ENCODE measurements at places on chromosomes 3 and 15.

- DNase-seq = no peak
Observed at GRCh38 chr3:15499536-15499935, 22.0 kb downstream of the COLQ start.

- DNase-seq = no peak
Observed at GRCh38 chr3:79380581-79380980, 387.2 kb downstream of the ROBO1 start.

GRCh38 chr15:39934397-39935071, 619 bp downstream of the EIF2AK4 start:
- no peak for DNase-seq

DNA sequence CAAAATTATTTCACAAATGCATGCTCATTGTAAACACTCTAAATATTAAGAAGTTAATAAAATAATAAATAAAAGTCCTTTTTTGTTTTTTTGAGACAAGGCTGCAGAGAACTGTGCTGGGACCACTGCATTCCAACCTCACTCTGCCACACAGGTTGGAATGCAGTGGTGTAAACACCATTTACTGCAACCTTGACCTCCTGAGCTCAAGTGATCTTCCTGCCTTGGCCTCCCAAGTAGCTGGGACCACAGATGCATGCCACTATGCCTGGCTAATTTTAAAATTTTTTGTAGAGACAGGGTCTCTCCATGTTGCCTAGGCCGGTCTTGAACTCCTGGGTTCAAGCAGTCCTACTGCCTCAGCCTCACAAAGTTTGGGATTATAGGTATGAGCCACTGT, 578.4 kb downstream of the ZIC1 start:
- DNase-seq = no peak

GRCh38 chr3:138405001-138405400, 29.4 kb upstream of the ESYT3 start:
- DNase-seq = no peak

DNA sequence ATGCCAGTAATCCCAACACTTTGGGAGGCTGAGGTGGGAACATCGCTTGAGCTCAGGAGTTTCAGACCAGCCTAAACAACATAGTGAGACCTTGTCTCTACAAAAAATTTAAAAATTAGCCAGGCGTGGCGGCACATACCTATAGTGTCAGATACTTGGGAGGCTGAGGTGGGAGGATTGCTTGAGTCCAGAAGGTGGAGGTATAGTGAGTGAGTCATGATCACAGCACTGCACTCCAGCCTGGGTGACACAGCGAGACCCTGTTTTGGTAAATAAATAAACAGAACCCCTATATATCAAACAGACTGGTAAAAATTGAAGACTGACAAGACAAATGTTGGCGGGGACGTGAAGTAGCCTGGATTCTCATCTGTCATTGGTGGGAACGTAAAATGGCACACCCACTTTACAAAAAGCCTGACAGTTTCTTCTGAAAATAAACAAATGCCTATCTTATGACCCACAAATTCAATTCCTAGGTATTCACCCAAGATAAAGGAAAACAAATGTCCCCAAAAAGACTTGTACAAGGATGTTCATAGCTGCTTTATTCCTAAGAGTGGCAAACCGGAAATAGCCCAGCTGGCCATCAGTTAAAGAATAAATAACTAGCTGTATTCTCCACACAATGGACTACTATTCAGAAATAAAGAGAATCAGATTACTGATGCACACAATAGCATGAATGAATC, 47.0 kb upstream of the GK5 start:
- no peak for DNase-seq

GRCh38 chr3:193129607-193130006, 111.4 kb upstream of the PLAAT1 start:
- no peak for DNase-seq

- DNase-seq = peak; percentile 86
Observed at GRCh38 chr3:131543714-131544113, 40.9 kb upstream of the MRPL3 start.

GRCh38 chr3:11558918-11559815, 84.5 kb downstream of the VGLL4 start:
- DNase-seq = peak; percentile 75

DNA sequence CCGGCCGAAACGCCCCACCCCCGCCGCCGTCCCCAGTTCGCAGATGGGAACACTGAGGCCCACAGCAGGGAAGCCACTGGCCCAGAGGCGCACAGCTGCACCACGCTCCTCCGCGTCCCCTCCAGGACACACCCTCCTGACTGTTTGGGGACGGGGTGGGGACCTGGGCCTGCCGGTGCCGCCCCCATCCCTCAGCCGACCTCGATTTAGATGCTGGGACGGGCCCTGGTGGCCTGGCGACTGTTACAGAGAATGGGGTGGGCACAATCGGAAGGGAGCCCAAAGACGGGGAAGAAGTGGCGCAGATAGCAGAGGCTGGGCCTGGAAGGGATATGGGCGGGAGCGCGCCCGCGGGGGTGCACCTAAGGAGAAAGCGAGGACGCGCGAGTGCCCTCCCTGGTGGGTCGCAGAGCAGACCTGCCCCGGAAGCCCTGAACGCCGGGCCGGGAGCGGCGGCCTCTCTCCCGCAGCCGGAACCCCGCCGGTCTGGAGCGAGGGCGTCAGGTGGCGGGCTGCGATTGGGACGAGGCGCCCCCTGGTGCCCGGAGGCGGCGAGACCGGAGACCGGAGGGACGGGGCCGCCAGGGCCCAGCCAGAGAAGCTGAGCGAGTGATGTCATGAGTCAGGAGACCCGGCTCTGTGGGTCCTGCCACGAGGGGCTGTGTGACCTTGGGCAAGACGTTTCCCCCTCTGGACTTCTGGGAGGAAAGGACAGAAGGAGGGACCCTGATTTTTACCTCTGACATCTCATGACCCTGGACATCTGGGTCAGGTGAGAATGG, 78.4 kb downstream of the IQSEC1 start:
- DNase-seq = peak; percentile 96

GRCh38 chr15:40747685-40748631, 7.1 kb downstream of the RMDN3 start:
- DNase-seq = no peak

DNA sequence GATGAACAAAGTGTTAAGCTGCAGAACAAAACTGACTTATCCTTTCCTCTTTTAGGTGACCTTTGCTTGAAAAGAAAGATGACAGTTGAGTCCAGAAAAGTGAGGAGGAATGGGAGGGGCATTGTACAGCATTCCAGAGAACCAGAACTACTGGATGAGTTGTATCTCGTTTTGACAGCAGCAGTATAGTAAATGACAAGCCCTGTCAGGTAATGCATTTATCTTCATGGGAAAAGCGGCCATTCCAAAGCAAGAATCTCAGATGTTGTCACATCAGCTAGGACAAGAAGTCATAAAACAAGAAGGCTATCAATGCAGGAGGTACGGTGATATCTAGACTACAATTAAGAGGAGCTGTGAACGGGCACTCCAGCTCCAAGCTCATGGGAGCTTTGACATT, 421.5 kb downstream of the MAGI1 start:
- DNase-seq = no peak

Measured in posterior vena cava (tissue), 2 donors.